ENCODE measurements at places on chromosomes 11 and 22.
A peak's percentile ranks its signal among the peaks of the same experiment; 100 is the strongest.

GRCh38 chr11:65471447-65471891, 27.4 kb upstream of the MALAT1 start:
- DNase-seq = no peak

DNA sequence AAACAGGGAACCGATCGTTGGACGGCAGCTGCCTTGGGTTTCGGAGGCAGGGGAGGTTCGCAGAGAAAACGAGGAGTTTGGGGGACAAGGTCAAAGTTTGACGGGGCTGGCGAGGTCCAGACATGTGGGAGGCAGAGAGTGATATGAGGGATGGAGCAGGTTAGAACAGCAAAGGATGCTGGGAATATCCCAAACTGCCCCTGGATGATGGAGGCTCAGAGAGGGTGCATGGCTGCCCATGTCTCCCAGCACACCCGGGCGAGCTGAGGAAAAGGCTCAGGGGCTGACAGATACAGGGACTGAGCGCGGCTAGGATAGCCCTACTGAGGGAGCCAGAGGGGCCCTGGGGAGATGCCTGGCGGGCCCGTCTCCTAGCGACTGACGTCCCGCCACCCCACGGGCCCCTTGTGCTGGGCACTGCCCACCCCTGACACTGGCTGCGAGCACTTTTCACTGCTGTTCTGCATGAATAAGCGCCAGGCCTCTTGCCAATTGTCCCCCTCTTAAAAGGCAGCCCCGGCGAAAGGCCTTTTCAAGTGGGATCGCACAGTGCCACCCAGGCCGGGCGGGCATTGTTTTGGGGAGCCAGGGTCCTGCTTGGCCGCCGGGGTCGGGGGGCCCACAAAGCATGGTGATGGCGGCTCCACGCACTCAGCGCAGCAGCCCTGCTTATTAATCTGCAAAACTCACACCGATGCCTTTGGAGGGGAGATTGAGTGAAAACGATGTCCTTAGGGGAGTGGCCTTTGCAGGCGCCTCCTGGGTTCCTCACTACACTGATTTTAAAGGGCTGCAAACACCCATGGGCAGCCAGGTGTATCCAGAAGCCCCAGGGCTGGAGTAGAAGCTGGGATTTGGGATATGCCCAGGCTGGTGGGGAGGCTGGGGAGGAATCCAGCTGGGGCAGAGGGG, 90.0 kb upstream of the LINC01488 start:
- no peak for DNase-seq

- peak; percentile 11 for DNase-seq
Measured at GRCh38 chr11:8019314-8020243, 32.4 kb downstream of the EIF3F start.

DNA sequence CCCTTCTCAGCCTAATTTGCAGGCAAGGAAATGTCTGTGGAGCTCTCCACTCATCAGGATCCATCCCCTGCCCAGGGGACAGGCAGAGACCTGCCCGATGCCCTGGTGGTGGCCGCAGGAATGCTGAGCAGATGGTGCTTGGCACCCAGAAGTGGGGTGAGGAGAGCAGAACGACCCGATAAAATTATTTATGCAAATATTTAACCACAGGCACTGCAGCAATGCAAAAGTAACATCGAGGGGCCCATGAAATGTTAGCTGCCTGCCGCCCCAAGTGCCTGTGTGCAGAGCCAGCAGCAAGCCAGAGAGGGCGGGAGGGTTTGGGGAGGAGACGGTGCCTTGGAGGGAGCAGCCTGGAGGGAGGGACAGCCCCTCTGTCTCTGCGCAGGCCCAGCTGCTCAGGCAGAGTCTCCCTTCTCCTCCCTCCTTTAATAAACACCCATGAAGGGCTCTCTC, 205.5 kb downstream of the CTTN start:
- no peak for DNase-seq

DNA sequence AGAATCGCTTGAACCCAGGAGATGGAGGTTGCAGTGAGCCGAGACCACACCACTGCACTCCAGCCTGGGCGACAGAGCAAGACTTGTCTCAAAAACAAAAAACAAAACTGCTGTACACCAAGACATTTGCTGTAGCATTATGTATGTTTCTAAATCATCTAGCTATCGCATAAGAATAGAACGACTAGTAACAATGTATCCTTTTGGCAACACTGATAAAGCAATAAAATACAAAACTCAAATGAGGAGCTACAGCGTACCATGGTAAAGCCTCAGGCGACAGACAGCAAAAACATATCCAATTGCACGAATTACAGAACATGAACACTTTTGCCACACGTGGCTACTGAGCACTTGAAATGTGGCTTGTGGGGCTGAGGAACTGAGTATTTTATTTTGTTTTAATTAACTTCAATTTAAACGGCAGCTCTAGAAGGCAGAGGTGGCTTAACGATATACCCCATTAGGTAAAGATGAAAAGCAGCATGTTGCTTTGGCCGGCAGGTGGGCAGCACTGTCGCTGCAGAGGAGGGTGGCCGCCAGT, 2.3 kb downstream of the TUBGCP6 start:
- DNase-seq = no peak

DNA sequence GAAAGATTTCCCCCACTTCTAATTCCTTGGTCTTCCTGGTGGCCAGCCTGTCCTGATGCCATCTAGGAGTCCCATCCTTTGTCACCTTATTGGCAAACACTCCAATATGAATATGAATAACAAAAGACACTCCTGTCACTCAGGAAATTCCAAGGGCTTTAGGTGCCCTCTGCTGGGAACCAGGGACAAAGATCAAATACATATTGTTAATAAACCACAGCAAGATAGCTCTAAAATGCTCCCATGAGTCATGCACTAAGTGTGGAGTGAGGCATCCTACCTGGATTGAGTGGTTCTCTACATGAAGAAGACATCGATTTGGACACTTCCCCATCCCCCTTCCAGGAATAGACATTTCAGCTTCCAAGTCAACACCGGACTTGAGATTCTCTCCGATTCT, 823.6 kb downstream of the TBC1D22A start:
- DNase-seq = no peak

- DNase-seq = no peak
Measured at GRCh38 chr22:28440592-28441390, 238.8 kb downstream of the TTC28 start.

GRCh38 chr11:128963744-128964325, 21.2 kb upstream of the TP53AIP1 start:
- DNase-seq = no peak

DNA sequence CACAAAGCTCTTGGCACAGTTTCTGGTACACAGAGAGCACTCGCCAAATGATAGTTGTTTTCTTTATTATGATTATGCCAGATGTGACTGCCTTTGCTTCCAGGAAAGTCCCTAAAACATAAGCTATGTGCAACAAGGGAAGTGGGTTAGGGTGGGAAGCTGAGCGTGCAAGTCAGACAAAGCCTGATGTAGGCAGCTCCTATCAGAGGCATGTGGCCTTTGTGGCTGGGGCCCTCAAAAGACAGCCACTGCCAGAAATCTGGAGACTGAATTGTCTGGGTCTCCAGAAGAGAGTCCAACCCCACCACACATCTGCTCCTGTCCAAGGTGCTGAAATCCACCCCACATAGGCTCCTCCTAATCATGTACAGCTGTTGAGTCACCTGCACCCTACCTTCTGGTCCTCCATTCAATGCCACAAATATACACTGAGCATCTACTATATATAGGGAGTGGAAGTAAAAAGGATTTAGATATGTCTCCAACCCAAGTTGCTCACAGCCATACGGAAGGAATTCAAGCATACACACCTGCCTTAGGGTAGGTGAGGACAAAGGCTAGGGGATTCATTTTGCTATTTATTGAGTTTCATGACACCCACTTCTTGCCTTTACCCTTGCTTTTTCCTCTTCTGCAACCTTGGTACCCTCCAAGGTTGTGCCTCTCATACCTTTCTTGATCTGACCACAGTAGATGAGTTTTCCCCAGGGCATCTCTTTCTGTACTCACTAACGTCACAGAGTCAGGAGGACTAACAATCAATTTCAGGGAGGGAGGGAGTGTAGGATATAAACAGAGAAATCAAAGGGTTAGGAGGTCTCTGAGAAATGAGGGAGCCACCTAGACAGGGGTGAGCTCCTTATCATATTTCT, 12.4 kb downstream of the SEC14L3 start:
- no peak for DNase-seq

DNA sequence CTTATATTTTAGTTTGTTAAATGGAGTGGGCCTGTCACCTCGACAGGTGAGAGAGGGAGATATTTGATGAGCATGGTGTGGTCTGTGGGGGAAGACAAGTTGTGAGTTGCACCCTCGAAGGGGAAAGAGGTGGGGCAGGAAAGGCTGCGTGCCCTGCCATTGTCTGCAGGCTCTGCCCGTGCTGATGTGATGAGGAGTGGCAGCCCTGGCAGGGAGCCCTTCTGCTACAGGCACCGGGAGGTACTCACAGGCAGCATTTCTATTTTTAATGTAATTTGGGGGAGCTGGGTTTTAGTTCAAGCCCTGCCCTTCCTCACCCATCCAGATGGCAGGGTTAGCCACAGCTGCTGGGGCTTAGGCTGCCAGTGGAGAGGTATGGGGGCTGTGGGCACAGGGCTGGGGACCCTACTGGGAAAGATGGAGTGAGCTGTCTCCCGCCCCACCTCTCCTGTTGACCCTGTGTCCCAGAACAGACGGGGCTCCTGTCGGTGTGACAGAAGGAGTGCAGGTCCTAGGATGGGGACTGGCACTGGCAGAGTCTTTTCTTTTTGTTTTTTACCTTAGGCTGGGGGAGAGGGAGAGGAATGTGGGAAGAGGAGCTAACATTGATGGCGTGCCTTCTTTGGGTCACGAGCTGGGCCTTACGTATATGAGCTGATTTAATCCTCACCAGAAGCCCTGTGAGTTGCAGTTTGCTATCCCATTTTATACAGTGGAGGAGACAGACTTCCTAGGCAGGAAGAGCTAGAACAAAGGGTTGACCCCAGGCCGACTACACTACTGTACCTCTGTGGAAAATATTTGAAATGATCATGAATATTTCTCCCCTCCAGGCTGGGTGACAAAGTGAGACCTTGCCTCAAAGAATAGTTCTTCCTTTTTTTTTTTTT, 51.6 kb downstream of the CEP164 start:
- DNase-seq = no peak

GRCh38 chr11:109747839-109748238, 325.8 kb downstream of the C11orf87 start:
- DNase-seq = no peak

DNA sequence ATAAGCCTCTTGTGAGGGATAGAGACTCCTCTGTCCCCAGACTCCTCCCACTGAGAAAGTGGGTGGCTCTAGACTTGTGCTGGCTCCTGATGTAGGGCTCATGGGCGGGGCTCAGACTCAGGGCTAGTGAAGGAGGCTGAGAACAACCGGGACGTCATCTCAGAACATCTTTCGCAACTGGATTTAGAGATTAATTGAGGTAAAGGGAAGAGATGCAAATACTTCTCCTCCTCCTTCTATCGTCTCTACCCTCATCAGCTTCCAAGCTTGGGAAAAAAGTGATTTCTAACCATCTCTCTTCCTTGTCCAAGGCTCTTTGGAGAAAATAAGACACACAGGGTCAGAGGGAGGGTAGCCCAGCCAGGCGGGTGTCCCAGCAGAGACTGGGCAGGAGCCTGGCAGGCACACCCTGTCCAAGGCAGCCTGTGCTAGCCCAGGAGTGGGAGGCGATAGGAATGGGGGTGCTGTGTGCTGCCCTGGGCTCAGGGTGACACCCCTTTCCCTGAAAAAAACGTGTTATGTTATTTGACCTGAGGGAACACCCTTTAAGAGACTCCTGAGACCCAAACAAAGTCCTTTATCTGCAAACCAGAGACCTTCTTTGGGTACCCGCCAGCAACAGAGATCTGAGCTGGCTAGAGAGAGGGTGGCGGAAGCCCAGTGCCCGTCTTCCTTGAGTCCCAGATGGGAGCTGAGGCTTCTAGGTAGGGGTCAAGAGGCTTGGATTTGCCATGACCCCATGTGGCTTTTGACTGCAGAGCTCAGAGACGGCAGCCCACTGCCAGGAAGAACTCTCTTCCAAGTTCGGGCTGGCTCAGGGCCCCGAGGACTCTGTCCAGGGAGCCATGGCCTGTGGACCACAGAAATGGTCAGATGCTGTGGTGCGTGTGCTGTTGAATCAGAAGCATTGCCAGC, 160.9 kb downstream of the ADAMTS15 start:
- no peak for DNase-seq

- DNase-seq = no peak
Measured at GRCh38 chr22:48498526-48499331, 1328.9 kb downstream of the BRD1 start.

DNA sequence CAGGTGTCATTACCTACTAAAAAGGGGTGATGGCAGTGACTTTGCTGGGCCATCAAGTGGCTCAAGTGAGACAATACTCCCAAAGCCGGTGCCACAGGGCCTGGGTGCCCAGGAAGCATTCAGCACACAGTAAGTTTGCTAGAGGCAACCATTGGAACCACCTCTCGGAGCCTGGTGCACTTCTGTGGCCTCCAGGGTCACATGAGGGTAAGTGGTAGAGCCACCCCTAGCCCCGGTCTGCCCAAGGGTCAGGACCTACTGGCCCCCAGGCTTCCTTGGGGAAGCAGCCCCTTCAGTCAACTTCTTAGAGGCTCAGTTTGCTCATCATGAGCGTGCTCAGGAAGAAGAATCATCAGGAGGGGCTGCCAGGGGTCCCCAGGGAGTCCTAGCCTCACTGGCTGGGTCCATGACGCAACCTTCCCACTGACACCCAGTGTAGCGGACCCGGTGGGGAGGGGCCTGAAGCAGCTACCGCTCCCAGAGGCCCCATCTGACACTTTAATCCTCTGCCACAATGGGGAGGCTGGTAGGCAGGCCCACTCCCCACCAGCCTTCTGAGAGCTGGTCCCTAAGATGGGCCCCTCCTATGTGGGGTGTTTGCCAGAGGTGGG, 17.5 kb upstream of the RASL10A start:
- no peak for DNase-seq

GRCh38 chr11:72307439-72307838, 63.5 kb upstream of the PHOX2A start:
- no peak for DNase-seq

- no peak for DNase-seq
Measured at GRCh38 chr11:2995893-2996554, 3.9 kb upstream of the NAP1L4 start.

DNA sequence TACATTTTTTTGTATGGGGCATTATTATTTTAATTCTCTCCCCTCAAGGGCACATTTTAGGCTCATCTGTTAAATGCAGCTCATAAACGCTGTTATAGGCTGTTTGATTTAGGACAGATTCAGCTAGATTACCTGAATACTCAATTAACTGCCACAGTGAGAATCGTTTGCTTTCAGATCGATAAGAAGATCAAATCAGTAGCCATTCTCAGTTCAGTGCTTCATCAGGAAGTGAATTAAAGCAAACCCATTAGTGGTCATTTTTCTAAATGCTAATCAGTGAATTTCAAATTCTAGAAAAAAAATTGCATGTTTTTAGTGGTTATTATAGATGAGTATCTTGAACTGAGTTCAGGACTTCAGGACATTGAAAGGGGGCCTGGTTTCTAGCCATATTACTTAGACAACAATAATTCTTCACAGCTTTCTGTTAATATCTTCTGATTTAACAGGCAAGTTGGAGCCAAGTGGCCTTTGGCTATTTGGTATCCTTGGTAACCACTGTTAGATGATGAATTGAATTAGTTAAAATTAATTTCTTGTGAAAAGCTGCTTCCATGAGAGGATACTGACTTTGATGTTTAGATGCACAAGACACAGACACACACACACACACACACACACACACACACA, 18.6 kb downstream of the SYT9 start:
- no peak for DNase-seq

Measured in activated T-helper 1 cell treated with Interleukin-2 at 50 U/mL for 16 hours (primary cell).